GM23338 (cell line): ENCODE measurements at places on chromosomes 12 and 14. TPM values are rescaled to one million over a fixed set of nuclear protein-coding genes. Genes with fewer than 3 reads are reported as not detected.

DNA sequence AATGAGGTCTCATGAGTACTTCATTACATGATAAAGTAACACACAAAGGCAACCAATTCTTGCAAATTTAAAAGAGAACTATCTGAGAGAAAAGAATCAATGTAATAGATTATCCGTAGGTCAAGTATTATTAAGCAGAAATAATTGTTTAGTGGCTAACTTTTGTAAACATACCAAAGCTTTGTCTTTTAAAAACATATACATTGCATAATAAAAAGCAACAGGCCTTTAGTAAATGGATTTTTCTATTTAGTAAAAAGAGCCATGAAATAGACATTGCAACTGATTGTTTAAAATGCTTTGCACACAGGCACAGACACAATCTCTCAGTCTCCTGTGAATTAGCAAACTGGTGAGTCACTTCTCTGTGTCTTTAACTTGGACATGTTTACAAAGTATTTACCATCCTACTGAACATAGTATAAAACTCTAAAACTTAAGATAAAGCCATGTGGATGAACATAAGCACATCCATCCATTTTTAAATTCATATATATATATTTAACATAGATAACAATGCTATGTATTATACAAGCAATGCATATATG lies 518.7 kb upstream of the MGAT4C start:
- no peak overlapping the region for H3K4me3 ChIP-seq
- H3K27me3 ChIP-seq: no peaks in the 10 kb centered on the region
- peaks cover 24% of the 10 kb centered on the region for H3K4me1 ChIP-seq
- DNase-seq: no peak
- H3K27ac ChIP-seq: no peak overlapping the region

- H3K36me3 ChIP-seq: no peaks in the 10 kb centered on the region
- H3K4me3 ChIP-seq: no peak overlapping the region
- no peak for DNase-seq
Measured at GRCh38 chr12:64105026-64105425, 117.1 kb downstream of the KICS2 start.

DNA sequence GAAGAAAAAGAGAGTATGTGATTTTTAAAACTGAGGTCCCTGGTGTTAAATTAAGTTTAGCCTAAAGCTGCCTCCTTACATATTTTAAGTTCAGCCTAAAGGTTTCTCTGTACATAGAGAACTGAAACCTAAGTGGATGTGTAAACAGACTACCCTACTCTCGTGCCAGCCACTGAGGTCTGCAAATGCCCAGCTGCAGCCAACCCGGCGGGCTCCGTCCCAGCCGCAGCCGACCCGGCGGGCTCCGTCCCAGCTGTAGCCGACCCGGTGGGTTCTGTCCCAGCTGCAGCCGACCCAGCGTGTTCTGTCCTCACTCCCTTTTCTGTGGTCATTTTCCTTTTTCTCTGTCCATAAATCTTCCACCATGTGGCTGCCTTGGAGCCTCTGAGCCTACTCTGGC lies 97.2 kb upstream of the SFSWAP start:
- H3K4me3 ChIP-seq: no peak overlapping the region
- no peak overlapping the region for H3K27ac ChIP-seq
- H3K4me1 ChIP-seq: peaks cover 8% of the 10 kb centered on the region; the same call in 1 of the 2 replicates
- no peak for DNase-seq
- H3K36me3 ChIP-seq: no peaks in the 10 kb centered on the region

DNA sequence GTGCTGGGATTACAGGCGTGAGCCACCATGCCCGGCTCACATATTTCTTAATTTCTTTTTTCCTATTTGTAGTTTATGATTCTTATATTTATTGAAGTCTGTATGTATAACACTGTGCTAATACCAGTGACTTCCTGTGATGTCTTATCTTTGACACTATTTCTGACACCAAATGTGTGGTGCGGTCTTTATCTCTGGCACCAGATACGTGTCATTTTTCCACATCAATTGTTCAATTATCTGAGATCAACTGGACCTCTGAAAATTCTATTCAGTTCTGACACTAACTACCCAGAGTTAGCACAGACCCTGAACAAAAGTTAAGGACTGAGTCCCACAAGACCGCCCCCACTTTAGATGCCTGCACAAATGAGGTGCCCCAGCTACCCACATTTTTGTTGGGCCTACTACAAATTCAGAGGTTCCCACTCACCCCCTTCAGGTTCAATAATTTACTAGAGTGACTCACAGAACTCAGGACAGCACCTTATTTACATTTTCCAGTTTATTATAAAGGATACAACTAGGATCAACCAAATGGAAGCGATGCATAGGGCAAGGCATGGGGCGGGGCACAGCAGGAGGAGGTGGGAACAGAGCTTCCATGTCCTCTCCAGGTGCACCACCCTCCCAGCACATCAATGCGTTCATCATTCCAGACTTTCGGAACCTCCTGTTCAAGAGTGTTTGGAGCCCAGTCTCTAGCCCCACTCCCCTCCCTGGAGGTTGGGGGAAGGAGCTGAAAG lies 11.6 kb upstream of the SRSF9 start:
- no peak for DNase-seq
- no peaks in the 10 kb centered on the region for H3K27me3 ChIP-seq

GPRC5D gene
- total RNA-seq: not detected in 2 replicates

DNA sequence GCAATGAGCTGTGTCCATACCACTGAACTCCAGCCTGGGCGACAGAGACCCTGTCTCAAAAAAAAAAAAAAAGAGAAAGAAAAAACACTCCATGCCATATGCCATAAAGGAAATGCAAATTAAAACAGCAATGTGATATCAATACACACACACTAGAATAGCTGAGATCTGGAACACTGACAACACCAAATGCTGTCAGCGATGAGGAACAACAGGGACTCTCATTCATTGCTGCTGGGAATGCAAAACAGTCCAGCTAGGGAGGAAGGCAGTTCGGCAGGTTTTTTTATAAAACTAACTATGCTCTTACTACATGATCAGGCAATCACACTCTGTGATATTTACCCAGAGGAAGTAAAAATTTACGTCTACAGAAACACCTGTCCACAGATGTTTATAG lies 3.4 kb upstream of the ABCB9 start:
- DNase-seq: no peak
- H3K27me3 ChIP-seq: no peaks in the 10 kb centered on the region

DNA sequence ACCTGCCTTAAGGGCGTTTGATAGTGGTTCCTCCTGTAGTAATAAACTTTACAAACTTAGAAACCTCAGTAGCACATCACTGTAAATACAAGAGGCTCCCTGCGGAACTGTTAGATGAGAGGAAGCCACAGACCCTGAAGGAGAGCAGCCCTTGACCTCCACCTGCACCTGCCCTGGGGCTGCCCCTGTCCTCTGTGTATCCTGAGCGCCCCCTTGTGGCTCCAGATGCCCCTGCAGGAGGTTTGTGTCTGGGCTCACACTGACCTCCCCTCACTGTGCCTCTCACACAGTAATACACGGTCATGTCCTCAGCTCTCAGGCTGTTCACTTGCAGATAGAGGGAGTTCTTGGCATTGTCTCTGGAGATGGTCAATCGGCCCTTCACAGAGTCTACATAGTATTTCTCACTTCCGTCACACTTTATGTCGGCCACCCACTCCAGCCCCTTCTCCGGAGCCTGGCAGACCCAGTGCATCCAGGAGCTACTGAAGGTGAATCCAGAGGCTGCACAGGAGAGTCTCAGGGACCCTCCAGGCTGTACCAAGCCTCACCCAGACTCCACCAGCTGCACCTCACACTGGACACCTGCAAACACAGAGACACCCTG lies 1059.8 kb downstream of the TMEM121 start:
- H3K4me3 ChIP-seq: no peak overlapping the region
- H3K36me3 ChIP-seq: no peaks in the 10 kb centered on the region
- peak; percentile 1 for DNase-seq
- no peaks in the 10 kb centered on the region for H3K27me3 ChIP-seq
- H3K4me1 ChIP-seq: no peaks in the 10 kb centered on the region
- no peak overlapping the region for H3K27ac ChIP-seq

ANKRD52 gene
- 25.2 and 25.6 TPM in 2 replicates for total RNA-seq
